ENCODE measurements at places on chromosomes 2 and 18.

GRCh38 chr2:147170932-147171331, 673.9 kb upstream of the ACVR2A start:
- no peak for DNase-seq

- DNase-seq = no peak
These were observed 97.7 kb upstream of the TFCP2L1 start for GRCh38 chr2:121382744-121383143.

- DNase-seq = no peak
These were observed 73.1 kb downstream of the HDAC4 start for GRCh38 chr2:239327536-239328350.

DNA sequence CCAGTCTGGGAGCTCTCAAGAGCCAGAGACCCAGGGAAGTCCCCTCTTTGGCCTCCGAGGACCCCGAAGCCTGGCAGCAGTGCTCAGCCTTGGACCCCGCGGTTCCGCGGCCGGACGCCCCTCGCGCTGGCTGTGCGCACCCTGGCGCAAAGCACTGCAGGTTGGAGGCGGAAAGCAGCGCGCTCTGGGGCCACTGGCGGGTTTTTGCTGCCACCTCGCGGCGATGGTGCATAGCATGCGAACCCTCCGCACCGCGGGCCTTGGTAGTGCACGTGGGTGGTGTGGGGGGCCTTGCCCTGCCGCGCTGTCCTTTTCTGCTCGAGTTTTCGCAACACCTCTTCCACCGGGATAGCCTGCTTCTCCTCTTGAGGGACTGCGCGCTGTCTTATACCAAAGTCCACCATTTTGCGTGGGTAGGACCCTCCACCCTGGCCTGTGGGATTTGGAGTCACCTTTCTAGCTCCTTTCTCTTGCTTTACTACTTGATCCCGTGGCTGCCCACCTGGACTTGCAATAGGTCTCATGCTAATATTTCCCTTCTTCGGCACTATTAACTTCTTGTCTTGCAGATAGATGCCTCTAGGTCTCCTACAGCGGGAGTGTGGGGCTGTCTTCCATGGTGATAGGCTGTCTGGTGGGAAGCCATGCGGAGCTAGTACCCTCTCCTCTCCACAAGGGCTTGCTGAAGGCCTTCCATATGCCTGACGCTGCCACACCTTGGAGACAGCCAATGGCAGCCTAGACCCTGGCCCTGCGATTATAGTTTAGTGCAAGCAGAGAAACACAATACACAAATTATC, 14.3 kb downstream of the SIX3 start:
- peak; percentile 61 for DNase-seq

DNA sequence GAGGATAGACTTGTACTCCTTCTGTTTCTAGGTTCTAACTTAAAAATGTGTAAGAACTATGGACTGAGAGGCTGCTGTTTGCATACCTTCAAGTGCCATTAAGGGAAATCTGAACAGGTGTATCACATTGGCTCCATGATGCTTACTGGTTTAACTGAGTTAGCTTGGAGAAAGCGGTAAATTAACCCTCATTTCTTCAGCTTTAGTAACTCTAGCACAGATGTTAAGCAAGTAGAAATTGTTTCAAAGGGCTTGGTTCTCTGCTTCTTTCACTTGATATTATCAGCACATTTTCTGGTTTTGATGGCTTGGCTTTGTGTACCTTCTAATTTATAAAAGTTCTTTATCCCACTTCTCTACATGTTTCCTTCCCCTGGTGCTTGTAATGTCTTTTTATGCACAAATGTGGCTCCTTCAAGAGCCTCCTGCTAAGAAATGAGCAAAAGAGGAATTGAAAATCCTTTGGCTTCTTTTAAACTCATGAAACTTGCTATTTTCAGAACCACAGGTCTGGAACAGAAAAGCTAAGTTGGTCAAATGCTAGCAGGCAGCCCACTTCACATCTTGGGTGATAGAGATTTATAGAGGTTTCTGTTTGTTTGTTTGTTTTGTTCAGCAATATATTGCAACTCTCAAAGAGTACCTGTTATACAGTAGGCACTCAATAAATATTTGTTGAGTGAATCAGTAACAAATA, 249.9 kb upstream of the THUMPD2 start:
- DNase-seq = no peak

- no peak for DNase-seq
These were observed 546 bp downstream of the CHPF start for GRCh38 chr2:219542931-219543595.

Measured in CD4-positive, alpha-beta T cell treated with Interleukin-2 at 100 ng/mL for 4 hours (primary cell).